HT-29 (cell line): ENCODE measurements at places on chromosomes 2 and 18. TPM values are rescaled to one million over a fixed set of nuclear protein-coding genes. Genes with fewer than 3 reads are reported as not detected.

GRCh38 chr2:162579986-162580385 is 236.1 kb downstream of the GCA start:
- no peak for DNase-seq

PIKFYVE gene
- 7.2 and 10.1 TPM in 2 replicates for total RNA-seq

DNA sequence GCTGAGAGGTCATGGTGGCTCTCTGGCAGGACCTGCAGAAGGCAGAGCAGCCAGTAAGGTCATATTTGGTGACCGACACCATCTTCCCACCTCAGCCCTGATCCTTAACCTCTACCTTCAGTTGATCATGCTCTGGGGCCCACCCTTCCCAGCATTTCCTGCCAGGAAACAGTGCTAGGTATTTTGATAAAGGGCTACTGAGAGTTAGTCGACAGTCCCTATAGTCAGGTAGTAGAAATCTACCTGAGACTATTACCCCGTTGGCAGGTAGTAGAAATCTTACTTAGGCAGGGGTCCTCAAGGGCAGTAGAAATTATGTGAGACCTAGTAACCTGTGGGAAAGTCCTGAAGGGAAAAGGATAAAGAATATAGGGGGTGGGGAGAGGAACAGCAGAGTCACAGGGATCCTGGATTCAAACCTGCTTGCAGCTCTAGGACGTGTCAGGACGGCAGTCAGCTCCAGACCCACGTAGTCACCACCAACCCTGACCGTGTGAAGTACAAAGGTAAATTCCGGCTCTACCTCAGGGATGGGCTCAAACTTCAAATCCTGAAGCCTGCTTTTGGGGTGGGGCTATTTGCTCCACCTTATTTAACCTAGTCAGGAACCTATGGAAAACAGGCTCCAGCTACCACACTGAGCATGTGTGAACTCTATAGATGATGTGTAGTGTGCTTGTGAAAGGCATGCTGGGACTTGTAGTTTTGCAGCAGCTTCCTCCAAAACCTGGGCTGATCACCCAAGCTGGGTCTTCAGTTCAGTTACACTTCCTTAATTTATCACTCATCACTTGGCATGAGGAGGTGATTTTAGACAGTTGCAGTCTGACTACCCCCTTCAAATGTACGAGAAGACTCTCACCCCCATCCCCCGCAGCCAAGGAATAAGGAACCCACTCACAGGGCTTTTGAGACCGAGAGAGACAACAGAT is at the start of gene DQX1:
Gene DQX1, minus strand, starts transcription at position 515 of the 932 bp plus-strand sequence. Its CDS starts 502 bp downstream, at position 13.
- DNase-seq: peak; percentile 61

COL4A4 gene
- not detected in 2 replicates for total RNA-seq

DNA sequence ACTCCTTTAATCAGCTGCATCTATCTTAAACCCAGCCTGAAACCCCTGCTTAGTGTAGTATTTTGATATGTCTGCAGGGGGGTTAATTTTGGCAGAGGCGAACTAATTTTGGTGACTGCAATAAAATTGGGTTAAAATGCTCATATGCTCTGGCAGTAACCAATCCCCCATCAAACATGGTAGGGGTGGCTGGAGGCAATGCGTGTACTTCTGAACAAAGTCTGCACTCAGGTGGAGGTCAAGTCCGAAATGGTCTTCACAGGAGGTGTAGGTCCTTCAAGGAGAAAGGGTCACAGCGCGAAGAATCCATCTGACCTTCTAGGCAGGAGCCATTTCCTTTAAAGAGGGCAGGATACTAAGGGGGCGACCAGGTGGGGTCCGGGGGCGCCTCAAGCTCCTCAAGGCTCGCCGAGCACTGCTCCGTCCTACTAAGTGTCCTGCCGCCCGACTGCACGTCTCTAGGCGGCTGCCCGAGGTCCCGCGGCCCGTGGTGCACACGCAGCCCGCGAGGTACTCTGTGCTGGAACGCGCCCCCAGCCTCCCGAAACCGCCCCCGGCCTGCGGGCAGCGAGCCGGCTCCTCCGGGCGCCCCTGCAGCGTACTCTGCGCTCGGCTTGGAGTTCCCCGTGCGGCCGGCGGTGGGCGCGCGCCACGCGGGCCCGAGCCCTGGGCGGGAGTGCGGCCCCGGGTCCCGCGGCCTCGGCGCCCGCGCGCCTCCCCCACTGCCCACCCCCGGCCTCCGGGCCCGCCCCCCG is 1.7 kb upstream of the LDLRAD4 start:
- no peak for DNase-seq

DNA sequence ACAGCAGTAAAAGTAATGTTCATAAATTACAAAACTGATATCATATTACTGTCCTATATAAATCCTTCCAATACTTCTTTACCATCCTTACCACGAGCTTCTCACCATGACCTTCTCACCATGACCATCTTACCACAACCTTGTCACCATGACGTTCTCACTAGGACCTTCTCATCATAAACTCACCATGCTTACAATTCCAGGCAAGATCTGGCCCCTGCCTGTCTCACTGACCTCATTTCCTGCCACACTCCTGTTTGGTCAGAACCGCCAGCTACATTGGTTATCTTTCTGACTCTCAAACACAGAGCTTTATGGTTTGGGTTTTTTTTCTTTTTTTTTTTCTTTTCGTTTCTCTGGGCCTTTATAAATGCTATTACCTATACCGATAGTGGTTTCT is 827.6 kb downstream of the RNF144A start:
- DNase-seq: no peak

ELOA2 gene
- total RNA-seq: not detected in 2 replicates

PDE1A gene
- not detected in 2 replicates for total RNA-seq

- DNase-seq: peak; percentile 3
These were observed 149.1 kb downstream of the GREB1L start for GRCh38 chr18:21391074-21391673.

- peak; percentile 59 for DNase-seq
These were observed 42.7 kb downstream of the NPPC start for GRCh38 chr2:231883468-231883881.

- peak; percentile 75 for DNase-seq
These were observed 3.1 kb upstream of the MATN3 start for GRCh38 chr2:20015482-20016083.

DNA sequence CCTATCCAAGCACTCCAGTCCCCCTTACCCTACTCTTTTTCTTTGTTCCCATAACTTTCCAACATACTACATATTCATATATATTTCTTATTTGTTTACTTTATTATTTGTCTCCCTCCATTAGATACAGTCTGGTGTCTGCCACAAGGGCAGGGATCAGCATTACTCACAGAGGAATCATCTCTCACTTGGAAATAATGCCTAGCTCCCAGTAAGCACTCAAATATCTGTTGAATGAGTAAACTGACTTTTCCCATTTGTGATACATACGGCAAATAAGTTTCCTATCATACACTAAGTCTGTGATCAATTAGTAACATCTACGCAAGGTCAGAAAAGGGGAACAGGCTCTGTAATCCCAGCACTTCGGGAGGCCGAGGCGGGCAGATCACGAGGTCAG is 18.7 kb downstream of the C1D start:
- DNase-seq: no peak

GRCh38 chr2:134258684-134259388 is 5.0 kb downstream of the MGAT5 start:
- DNase-seq: no peak

VAPA gene
- 299 and 320 TPM in 2 replicates for total RNA-seq

- peak; percentile 25 for DNase-seq
These were observed 108.7 kb downstream of the ZBTB7C start for GRCh38 chr18:48300463-48300961.

DNA sequence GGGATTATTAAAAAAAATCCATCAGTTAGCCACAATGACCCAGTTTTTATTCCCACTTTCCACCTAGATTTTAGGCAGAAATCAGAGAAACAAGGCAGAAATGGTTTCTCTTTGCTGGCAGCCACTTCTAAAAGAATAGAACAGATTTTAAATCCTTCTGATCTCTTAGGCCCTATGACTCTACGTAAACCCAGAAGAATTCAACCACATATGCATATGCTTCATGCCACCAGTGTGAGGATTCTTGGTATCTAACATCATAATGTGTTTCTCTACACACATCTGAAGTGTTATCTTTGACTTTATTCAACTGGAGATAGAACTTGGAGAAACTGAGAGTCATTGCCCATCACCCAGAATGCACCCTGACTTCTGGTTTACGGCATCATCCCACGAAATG is 128.7 kb upstream of the TANK start:
- DNase-seq: no peak
